ENCODE measurements at places on chromosomes 11 and 22. TPM values are rescaled to one million over a fixed set of nuclear protein-coding genes. Genes with fewer than 3 reads are reported as not detected.

OR51B2 gene
- total RNA-seq: not detected

OR51B4 gene
- not detected for total RNA-seq

DEPDC7 gene
- total RNA-seq: 0.17 TPM

PATE4 gene
- not detected for total RNA-seq

AQP11 gene
- 0.68 TPM for total RNA-seq

CELSR1 gene
- total RNA-seq: 45.6 TPM

KRTAP5-2 gene
- total RNA-seq: not detected

CD6 gene
- not detected for total RNA-seq

CASP5 gene
- total RNA-seq: not detected

OR52H1 gene
- total RNA-seq: not detected

OR5D13 gene
- total RNA-seq: not detected

ZNF195 gene
- total RNA-seq: 28.1 TPM

GLYATL1 gene
- total RNA-seq: 0.17 TPM

CNIH2 gene
- total RNA-seq: not detected

TMEM191C gene
- total RNA-seq: 0.68 TPM

NOX4 gene
- total RNA-seq: 59.8 TPM

CRYAB gene
- total RNA-seq: 1.0 TPM

ELMOD1 gene
- 2.1 TPM for total RNA-seq

All from dermis blood vessel endothelial cell (primary cell).